ENCODE measurements at places on chromosomes 6 and 20.

GRCh38 chr6:41174610-41175009 is 11.7 kb upstream of the TREM2 start:
- DNase-seq = no peak

- no peak for DNase-seq
Measured at GRCh38 chr20:46894971-46895905, 595 bp downstream of the EYA2 start.

DNA sequence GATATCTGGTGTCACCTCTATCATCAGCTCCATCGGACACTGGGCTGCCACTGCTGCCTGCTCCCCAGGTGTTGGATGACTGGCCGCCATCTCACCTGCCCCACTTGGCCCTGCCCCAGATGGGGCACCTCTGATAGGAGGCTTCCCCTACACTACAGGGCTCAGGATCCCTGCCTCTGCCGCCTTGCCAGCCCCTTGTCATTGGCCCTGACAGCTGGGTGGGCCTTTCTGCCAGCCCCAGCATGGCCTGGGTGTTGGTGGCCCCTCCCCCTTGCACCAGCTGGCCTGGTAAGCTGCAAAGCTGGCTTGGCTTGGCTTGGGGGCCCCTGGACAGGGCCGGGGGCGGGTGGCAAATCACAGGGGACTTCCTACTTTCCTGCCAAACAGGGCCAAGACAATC is 10.6 kb downstream of the PACSIN1 start:
- no peak for DNase-seq

GRCh38 chr6:45486736-45487135 is 109.0 kb upstream of the SUPT3H start:
- no peak for DNase-seq

GRCh38 chr6:34146021-34146782 is at the start of gene GRM4:
GRM4 (minus strand) TSS chr6:34146087; CDS start chr6:34133496, 12,591 bp downstream.
- DNase-seq = no peak

GRCh38 chr6:53360093-53360912 is 11.6 kb upstream of the ELOVL5 start:
- DNase-seq = no peak

DNA sequence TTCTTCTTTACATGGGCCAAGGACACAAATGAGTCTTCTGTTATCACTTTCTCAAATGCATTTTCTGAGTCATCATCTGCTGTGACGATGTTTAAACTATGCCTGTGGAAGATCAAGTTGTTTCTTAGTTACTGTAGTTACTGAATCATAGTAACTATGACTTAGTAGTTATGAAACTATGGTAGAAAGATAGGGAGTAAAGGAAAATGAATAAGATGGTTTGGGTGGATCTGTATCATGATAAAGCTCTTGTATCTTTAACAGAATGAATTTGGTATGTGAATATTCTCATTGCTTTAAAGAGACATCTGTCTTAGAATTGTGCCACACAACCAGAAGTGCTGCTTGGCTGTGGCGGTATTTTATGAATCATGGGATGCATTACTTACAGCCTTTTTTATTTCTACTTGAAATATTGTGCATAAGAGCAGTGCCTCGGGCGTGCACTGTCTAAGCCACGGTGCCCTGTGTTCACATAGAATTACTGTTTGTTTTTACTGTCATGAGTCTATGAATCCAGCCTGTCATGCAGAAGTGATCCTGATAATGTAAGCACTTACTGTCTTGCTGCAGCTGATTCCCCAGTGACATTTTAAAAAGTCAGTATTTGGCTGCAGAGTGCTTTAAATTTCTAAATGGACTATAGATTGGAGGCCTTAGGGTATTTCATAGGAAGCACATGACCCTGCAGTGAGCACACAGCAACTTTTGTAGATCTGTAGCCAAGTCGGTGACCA is 215.2 kb downstream of the TMEM242 start:
- no peak for DNase-seq

DNA sequence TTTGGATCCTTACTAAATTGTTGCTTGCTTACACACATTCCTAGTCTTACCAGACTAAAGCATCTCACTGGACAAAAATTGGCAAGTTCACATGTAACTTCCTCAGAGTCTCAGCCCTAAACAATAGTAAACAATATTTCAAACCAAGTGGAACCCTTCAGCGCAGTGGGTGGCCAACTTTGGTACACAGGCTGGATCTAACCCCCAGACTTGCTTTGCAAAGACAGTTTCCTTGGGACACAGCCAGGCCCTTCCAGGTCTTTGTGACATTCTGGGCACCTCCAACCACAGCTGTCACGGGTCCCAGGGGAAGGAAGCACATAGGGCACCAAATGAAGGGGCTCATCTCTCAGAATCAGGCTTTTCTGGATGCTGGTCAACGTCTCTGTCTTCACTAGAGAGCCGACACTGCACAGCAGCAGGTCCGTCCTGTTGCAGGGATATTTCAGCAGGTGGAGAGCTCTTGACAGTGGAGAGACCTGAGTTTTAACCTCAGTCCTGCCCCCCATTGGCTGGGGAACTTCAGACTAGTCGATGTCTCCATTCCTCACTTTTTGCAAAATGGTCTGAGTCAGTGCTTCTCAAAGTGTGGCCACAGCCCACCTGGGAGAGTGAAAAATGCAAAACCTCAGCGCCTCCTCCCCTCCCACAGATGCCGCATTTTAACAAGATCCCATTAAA is 91.4 kb downstream of the BFSP1 start:
- no peak for DNase-seq

GRCh38 chr6:163415620-163416556 is 1.4 kb downstream of the QKI start:
- no peak for DNase-seq

DNA sequence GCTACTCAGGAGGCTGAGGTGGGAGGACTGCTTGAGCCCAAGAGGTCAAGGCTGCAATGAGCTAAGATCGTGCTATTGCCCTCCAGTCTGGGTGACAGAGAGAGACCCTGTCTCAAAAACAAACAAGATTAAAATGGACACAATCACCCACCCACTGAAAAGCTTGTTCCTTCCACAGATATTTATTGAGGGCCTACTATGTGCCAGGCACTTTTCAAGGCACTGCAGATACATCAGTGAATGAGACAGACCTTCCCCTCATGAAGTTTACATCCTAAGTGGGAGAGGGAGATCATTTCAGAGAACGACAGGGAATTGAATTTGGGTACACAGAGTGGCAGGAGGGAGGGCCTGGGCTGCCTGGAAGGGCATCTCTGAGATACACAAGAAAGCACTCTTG is 14.4 kb downstream of the RSPO4 start:
- DNase-seq = no peak

DNA sequence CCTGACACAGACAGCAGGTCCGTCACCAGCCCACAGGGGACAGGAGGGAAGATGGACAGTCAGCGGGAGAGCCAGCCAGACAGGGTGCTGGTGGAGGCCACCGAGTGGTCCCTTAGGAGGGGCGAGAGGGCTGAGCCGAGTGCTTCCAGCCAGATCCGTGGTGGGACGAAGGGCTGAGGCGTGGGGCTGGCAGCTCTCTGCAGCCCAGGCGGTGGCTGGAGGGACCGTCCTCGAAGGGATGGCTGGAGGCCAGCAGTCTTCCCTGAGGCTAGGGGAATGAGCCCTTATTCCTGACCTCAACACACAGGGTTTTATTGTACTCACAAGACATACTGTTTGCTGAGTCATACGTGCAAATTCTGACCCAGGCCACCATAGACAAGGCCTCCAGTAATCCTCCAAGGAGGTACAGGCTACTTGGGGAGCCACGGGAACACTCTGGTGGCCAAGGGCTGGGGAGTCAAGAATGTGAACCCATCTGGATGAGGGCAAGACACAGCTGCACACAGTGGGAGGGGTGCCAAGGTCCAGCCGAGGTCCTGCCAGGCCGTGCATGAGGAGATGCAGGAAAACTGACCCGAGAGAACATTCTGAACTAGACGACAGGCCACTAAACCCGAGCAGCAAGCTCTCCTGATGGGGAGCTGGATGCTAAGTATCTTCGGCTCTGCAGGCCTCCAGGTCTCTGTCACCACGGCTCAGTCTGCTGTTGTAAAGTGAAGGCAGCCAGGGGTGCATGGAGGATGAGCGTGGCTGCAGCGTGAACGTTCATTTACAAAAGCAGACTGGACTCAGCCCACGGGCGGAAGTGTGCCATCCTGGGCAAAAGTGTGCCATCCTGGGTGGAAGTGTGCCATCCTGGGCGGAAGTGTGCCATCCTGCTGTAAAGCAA is 242.5 kb downstream of the TTLL2 start:
- DNase-seq = no peak

- DNase-seq = no peak
Measured at GRCh38 chr6:20437639-20438038, 36.0 kb downstream of the E2F3 start.

GRCh38 chr20:1437235-1437904 is 29.3 kb downstream of the NSFL1C start:
- peak; percentile 66 for DNase-seq

GRCh38 chr6:104729433-104729832 is 130.3 kb downstream of the HACE1 start:
- DNase-seq = no peak

- DNase-seq = no peak
Measured at GRCh38 chr6:125957845-125958244, 1.3 kb downstream of the HINT3 start.
